ENCODE measurements at places on chromosomes 16 and 17.

GRCh38 chr16:73560497-73560896 is 512.6 kb upstream of the ZFHX3 start:
- DNase-seq = no peak

DNA sequence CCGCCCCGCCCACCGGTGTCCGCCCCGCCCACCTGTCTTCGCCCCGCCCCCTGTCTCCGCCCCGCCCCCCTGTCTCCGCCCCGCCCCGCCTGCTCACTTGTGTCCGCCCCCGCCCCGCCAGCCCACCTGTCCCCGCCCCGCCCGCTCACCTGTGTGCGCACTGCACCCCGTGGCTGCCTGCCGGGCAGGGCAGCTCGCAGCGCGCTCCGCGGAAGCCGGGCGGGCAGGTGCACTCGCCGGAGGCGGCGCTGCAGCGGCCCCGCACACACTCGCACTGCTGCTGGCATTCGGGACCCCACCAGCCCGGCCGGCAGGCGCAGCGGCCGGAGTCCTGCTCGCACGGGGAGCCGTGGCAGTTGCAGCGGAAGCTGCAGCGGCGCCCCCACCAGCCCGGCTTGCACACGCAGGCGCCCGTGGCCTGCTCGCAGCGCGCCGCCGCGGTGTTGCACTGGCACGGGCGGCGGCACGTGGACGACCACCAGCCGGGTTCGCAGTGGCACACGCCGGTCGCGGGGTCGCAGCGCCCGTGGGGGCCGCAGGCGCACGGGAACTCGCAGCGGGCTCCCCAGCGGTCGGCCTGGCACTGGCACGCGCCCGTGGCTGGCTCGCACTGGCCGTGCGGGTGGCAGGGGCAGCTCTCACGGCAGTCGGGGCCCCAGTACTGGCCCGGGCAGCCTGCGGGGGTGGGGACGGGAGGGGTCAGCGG is 2.1 kb downstream of the SCARF1 start:
- DNase-seq = no peak

DNA sequence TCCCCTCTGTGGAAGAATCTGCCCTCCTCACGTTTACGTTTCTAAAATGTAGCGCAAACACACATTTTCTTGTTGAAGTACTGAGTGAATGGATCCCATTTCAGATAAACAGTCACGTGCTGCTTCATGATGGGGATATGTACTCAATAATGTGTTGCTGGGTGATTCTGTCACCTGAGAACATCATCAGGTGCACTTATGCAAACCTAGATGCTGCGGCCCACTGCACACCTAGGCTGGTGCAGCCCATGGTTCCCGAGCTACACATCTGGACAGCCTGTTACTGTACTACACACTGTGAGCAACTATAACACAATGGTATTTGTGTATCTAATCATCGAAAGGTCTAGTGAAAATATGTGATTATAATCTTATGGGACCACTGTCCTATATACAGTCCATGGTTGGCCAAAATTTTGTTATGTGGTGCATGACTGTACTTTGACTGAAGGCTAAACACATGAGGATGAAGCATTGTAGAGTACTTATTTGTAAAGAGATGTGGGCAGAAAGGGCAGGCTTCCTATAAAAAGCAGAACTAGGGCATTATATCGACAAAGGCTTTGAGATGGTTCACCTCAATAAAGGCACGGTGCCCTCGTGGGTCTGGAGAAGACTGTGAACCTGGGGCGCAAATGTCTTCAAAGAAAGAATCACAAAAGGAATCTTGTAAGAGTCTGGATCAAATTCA is 26.3 kb downstream of the MARF1 start:
- no peak for DNase-seq

- DNase-seq = no peak
Observed at GRCh38 chr16:1781758-1782407, 488 bp downstream of the SPSB3 start.

DNA sequence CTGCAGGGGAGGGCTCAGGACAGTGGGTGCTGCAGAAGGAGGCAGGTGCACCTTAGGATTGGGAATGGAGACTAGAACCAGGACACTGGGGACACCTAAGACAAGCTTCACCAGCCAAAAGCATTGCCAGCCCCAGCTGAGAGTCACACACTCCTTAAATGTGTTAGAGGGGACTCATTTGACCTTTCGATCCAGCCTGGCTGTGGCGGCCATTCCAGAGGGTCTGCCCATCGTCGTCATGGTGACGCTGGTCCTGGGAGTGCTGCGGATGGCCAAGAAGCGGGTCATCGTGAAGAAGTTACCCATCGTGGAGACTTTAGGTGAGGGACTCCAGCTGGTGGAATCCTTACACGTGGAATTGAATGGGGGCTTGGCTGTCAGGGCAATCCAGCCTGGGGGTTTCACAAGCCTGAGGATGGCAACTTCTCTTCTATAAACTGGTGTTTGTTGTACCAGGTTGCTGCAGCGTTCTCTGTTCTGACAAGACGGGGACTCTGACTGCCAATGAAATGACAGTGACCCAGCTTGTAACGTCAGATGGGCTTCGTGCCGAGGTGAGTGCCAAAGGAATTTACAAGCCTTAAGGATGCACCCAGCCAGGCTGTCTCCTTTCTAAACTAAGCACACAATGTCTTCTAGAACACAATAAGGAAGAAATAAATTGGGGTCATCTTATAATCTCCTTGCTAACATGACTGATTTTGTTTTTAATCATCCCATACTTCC is 65.3 kb downstream of the MEAK7 start:
- DNase-seq = no peak

All from stimulated activated CD8-positive, alpha-beta memory T cell treated with anti-CD3 and anti-CD28 coated beads, Interleukin-7, amount 100 ng/mL, for 1 hour (primary cell).